ENCODE measurements at places on chromosomes 6 and 20. TPM values are rescaled to one million over a fixed set of nuclear protein-coding genes. Genes with fewer than 3 reads are reported as not detected.

The TMC2 gene
- total RNA-seq = not detected

The AHI1 gene
- total RNA-seq = 7.0 TPM

The RIPPLY2 gene
- not detected for total RNA-seq

The SULF2 gene
- total RNA-seq = 66.4 TPM

The SNAP25 gene
- not detected for total RNA-seq

The PNLDC1 gene
- not detected for total RNA-seq

The TUBB2B gene
- total RNA-seq = 2.9 TPM

The ARMH2 gene
- total RNA-seq = not detected

The LY6G6F gene
- total RNA-seq = not detected

The SCAND1 gene
- total RNA-seq = 52.3 TPM

The CLPSL1 gene
- total RNA-seq = not detected

The TEAD3 gene
- 0.27 TPM for total RNA-seq

The HSF2 gene
- total RNA-seq = 16.8 TPM

The WDR46 gene
- 104 TPM for total RNA-seq

The HLA-DOB gene
- total RNA-seq = not detected

The PI16 gene
- total RNA-seq = 3.5 TPM

The EDN3 gene
- not detected for total RNA-seq

The TPD52L1 gene
- 2.9 TPM for total RNA-seq

The LRRN4 gene
- total RNA-seq = not detected

The OR14J1 gene
- total RNA-seq = not detected

The LAMA2 gene
- total RNA-seq = 25.0 TPM

The DNAH8 gene
- under 0.01 TPM for total RNA-seq

The PEX6 gene
- total RNA-seq = 27.7 TPM

The RBBP8NL gene
- not detected for total RNA-seq

The EFHC1 gene
- 12.2 TPM for total RNA-seq

The DEF6 gene
- total RNA-seq = 0.36 TPM

The LINC00237 gene
- total RNA-seq = not detected

The RAET1L gene
- total RNA-seq = not detected

The SNX3 gene
- total RNA-seq = 146 TPM

The SLC17A2 gene
- total RNA-seq = not detected

The SLC17A5 gene
- 13.7 TPM for total RNA-seq

The IMPG1 gene
- total RNA-seq = not detected

The DEFB132 gene
- total RNA-seq = not detected

The NR2E1 gene
- total RNA-seq = not detected

The LHFPL5 gene
- total RNA-seq = not detected

The TSBP1 gene
- total RNA-seq = under 0.01 TPM

The DXO gene
- total RNA-seq = 11.1 TPM

The CST5 gene
- not detected for total RNA-seq

The TRDN gene
- not detected for total RNA-seq

The SLC22A1 gene
- total RNA-seq = not detected

The NNAT gene
- not detected for total RNA-seq

The SMLR1 gene
- not detected for total RNA-seq

The ANGPT4 gene
- total RNA-seq = not detected

The DOK5 gene
- 0.36 TPM for total RNA-seq

The FAM217A gene
- total RNA-seq = not detected

The SLC35D3 gene
- total RNA-seq = not detected

The MRAP2 gene
- total RNA-seq = 4.6 TPM

The ZNF391 gene
- total RNA-seq = 0.66 TPM

The GINS1 gene
- 5.4 TPM for total RNA-seq

The DIDO1 gene
- 44.6 TPM for total RNA-seq

The GPSM3 gene
- 4.2 TPM for total RNA-seq

The ATP6V1G2 gene
- 0.36 TPM for total RNA-seq

The BEND6 gene
- 1.1 TPM for total RNA-seq

The CYP39A1 gene
- 0.09 TPM for total RNA-seq

The LSM14B gene
- total RNA-seq = 36.6 TPM

The TCFL5 gene
- 11.4 TPM for total RNA-seq

Data from endothelial cell of coronary artery (primary cell).